IPS-NIHi11 (cell line): ENCODE measurements at places on chromosomes 2 and 18.
A peak's percentile ranks its signal among the peaks of the same experiment; 100 is the strongest.

DNA sequence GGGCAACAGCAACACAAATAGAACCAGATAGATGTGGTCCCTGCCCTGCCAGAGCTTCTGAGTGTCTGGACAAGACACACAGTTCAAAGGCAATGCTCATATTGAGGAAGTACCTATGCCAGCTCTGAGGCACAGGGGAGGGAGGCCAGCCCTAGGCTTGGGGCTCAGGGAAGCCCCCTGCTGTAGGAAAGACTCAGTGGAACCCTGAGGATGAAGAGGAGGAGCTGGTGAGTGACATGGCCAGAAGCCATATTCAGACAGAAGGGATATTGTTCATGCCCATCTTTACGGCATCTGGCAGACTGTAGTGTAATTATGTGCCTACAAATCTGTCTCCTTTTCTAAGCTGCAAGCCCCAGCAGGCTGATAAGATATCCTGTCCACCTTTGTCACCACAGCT, 8.8 kb downstream of the SIGLEC15 start:
- no peak for DNase-seq

- DNase-seq: no peak
Measured at GRCh38 chr2:240358821-240359397, 76.6 kb upstream of the GPC1 start.

- no peak for DNase-seq
Measured at GRCh38 chr2:10027660-10028330, 15.6 kb upstream of the KLF11 start.

GRCh38 chr18:60172030-60172429, 200.5 kb downstream of the MC4R start:
- DNase-seq: no peak

GRCh38 chr2:120934574-120935338, 199.1 kb downstream of the GLI2 start:
- no peak for DNase-seq

DNA sequence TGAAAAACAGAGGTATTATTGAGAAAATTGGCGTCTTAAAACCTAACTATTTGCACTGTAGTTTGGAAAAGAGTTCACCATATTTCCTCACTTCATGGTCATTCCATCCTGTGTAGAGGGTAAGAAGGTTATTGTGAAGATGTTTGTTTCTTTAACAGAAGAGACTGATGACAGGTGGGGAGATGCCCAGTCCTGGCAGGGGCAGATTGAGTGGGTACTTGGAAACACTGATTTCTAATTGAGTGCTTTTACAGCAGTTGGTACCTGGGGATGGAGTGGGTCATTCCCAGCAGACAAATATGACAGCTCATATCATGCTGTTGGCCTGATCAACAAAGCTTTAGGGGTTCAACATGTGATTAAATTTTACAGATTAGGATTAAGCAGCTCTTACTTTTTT, 67.5 kb downstream of the MYOM1 start:
- DNase-seq: no peak

DNA sequence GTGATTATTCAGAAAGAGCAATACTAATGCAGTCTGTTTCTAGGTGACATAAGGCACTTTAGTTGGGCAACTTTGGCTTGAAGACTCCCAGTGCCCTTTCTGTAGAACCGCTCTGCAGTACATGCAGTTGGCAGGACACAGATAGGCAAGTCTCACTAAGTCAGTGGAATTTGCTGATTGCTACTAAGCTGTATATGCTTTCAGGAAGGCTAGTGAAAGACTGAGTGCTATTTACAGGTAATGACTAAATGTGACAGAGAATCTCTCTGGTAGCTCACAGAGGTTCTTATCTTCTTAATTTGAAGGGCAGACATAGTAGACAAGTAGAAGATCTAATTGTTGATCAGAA, 243.0 kb downstream of the WDPCP start:
- DNase-seq: no peak

DNA sequence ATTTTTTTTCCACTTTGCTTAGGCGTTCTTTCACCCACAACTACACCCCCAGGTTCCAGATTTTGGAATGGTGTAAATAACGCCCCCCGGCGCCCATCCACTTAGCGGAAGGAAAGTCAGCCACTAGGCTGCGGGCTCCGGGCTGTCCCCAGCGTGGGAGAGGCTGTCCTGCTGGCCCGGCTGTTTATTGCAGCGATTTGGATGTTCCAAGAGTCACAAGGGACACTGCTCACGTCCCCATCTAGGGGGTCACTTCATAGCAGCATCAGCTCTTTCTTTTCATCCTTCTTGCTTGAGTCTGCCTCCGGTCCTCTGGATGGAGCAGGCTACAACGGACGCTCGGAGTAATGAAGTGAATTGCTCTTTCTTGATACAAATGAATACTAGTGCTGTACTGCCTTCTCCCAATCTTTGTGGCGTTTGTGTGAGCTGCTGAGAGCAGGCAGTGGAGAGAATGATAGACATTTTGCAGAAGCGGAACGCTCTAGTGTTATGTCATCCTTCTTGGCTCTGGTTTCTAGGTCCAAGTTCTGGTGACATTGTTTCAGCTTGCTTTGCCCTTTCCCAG, 50.7 kb upstream of the PAIP2B start:
- peak; percentile 51 for DNase-seq

DNA sequence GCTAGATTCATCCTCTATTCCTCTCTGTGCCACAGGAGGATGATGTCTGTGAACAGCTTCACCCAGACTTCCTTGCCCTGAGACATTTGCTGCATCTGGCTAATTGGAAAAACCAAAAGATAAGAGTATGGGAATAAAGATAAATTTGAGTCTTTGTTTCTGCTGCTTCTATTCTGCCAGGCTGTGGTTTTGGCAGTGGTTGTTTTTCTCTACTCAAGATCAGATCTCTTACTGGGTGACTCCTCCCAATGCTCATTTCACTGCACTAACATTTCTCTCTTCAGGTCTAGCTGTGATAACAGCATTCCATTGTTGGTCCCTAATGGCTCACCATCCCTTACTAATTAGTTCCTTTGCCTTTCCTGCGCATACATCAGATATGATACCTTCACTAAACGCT, 89.5 kb downstream of the CALCRL start:
- no peak for DNase-seq

- DNase-seq: no peak
Measured at GRCh38 chr2:73385123-73385503, 523 bp upstream of the ALMS1 start.

DNA sequence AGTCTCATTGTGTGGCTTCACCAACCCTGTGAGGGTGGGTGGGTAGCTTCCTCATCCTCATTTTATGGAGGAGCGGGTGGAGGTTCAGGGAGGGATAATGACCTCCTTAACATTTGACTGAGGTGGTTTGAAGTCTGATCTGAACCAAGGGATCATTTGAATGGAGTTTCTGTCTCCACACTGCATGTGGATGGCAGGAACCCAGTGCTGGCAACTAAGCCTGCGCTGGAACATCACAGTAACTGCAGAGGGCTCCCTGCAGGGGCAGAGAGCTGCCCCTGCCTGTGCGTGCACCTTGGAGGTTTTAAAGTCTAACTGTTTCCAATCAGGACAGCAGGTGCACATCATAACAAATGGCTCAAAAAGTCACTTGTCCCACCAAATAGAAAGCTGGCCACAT, 3.3 kb downstream of the AGAP1 start:
- no peak for DNase-seq

DNA sequence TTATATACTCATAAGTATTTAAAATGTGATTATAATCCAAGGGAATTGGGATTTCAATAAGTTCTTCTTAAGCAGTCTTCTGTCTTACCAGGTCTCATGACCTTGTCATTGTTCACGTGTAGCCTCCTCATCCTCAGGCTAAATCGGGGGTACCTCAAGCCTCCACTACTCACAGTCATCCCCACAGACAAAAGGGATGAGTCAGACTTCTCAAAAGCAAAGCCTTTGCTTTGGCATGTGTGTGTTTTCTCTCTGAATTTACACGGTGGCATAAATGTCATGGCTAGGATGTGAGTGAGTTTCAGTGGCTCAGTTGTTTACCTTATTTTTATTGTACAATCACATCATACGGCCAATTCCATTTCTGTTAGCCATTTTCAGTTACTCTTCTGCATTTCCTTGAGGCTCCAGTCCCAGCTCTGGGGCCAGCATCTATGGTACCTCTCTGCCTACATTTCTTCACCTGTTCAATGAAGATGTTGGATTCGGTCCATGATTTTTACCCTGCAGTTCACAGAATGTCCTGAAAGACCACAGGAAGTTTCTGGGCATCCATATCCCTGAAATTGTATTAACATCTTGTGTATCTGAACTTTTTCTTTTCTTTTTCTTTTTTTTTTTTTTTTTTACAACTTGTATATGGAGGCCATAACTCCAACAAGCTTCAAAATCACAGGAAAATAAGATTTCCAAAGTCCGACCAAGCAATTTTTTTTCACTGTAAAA, 195.3 kb downstream of the FHOD3 start:
- DNase-seq: no peak

GRCh38 chr18:58761241-58761969, 90.1 kb downstream of the MALT1 start:
- DNase-seq: no peak

DNA sequence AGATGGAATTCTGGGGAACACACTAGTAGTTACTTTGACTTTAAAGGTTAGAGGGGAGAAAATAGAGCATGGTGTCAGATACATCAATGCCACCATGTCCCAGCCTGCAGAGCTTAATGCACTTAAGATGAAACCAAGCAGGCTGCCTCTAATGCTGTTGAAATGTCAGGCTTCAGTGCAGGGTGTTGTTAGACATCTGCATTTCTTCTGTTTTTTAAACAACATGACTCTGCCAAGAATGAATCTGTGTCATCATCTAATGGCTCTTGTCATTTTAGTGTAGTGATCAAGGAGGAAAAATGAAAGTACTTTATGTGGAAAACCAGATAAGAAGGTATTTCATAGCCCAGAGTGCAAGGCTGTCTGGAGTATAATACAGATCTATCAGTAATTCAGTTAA, 29.9 kb downstream of the LYPD1 start:
- DNase-seq: no peak

GRCh38 chr2:239407112-239407511, 6.3 kb upstream of the HDAC4 start:
- DNase-seq: no peak

- no peak for DNase-seq
Measured at GRCh38 chr2:12091201-12091806, 344.9 kb downstream of the LPIN1 start.
